Stimulated activated CD4-positive, alpha-beta T cell treated with anti-CD3 and anti-CD28 coated beads, Interleukin-2, amount 100 ng/mL, for 24 hours (primary cell): ENCODE measurements at places on chromosomes 1 and 21.

DNA sequence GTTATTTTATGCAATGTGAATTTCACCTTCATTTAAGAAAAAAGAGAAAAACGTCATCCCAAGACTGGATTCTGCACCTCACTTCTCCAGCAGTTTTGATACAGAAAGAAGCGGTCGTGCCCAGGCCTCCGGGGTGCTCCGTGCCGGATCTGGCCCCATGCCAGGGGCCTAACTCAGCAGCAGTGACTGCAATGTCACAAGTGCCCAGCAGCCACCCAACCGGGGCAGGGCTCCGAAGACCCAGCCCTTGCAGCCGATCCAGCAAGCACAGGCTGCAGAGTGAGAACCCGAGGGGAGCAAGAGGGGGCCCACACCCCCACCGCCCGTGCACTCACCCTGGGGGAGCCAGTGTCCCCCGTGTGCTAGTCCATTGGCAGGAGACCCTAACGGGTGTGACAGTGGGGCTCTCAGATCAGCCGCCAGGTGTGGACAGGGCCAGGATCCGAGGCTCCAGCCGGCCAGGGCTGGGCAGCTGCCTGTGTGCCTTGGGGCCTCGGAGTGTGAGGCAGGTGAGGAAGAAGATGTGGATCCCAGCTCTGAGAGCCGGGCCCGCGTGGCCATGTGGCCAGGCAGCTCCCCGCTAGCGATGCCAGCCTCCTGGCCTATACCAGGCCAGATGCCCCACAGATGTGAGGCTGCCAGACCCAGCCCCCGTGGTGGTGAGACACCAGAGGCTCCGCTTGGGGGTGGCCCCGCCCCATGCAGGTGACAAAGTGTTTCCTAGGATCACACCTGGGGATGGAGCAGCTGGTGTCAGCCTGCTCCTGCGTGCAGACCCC lies 60.6 kb downstream of the MEGF6 start:
- no peak for DNase-seq

GRCh38 chr1:199612976-199613774 lies 414.3 kb upstream of the NR5A2 start:
- DNase-seq = no peak

GRCh38 chr1:206495493-206496046 lies 11.8 kb upstream of the RASSF5 start:
- DNase-seq = no peak

DNA sequence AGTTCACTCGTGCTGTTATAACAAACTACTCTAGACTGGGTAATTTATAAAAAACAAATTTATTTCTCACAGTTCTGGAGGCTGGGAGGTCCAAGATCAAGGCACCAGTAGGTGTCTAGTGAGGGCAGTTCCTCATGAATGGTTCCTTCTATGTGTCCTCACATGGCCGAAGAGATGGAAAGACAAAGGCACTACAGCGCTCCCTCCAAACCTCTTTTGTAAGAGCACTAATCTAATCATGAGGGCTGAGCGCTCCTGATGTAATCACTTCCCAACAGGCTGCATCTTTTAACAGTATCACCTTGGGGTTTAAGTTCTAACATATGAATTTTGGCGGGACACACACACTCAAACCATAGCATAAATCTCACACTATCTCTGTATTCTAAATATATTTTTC lies 54.0 kb upstream of the KANK4 start:
- no peak for DNase-seq

- DNase-seq = no peak
These were observed 70.9 kb downstream of the RRAGC start for GRCh38 chr1:38788341-38789336.

GRCh38 chr1:154420961-154421924 lies 16.1 kb downstream of the IL6R start:
- no peak for DNase-seq

DNA sequence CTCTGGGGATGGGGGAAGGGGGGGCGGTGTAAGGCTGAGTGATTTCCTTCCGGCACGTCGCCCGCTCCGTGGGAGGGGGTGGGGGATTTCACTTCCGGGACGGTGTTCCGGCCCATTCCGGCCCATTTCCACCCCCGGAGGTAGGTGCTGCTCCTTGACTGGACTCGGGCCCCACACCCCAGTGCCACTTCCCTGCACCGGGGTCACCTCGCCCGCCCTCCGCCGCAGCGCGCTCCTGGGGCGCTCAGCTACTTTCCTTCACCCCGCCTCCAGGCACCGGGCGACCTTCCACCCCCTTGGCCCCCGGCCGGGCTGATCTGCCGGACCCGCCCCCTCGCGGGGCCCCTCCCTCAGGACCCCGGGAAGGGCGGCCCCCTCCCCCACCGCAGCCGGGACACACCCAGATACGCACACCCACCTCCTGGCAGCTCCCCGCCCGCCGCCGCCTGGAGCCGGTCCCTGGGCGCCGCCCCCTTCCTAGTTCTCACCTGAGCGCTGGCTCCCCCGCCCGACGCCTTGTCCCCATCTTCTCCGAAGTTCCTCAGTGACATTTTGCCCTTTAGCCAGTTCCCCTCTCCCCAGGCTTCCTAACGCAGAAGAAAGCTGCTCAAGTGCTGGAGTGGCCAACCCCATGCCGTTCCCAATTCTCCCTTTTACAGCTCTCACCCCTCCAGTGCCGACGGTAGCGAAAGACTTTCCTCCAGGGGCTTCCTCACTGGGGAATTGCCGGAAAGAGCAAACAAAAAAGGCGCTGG lies at the start of gene ZBTB37:
Gene ZBTB37, plus strand, starts transcription at position 115 of the 755 bp plus-strand sequence. CDS start 1,846 bp downstream, outside the sequence.
- DNase-seq = peak; percentile 97

- no peak for DNase-seq
These were observed 497.3 kb downstream of the NEGR1 start for GRCh38 chr1:71785000-71785399.

- peak; percentile 37 for DNase-seq
These were observed 876 bp upstream of the CATSPERE start for GRCh38 chr1:244460197-244460596.

DNA sequence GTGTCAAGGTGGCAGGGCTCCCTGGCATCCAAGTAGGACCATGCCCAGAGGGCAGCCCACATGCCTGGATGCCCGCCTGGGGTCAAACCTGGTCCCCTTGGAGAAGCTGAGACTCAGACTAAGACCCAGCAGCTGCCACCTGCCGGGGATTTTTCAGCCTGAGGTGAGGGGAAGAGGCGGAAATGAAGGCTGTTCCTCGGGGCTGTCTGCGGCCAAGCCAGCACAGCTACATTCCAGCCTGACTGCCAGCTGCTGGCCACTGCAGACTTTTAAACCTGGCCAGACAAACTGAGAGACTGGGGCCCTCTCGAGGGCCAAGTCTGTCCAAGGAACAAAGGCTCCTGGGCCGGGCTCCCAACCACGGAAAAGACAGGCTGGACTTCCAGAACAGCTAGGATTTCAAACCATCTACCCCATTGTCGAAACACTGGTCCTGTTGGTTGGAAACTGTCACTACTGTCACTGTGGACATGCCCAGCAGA lies 21.9 kb upstream of the PLEKHG5 start:
- no peak for DNase-seq

- DNase-seq = no peak
These were observed 23.4 kb upstream of the PTP4A2 start for GRCh38 chr1:31961536-31961935.

- DNase-seq = no peak
These were observed 117.1 kb upstream of the IPO9 start for GRCh38 chr1:201711811-201712210.

GRCh38 chr21:14675774-14676530 lies 129.8 kb upstream of the SAMSN1 start:
- DNase-seq = no peak

DNA sequence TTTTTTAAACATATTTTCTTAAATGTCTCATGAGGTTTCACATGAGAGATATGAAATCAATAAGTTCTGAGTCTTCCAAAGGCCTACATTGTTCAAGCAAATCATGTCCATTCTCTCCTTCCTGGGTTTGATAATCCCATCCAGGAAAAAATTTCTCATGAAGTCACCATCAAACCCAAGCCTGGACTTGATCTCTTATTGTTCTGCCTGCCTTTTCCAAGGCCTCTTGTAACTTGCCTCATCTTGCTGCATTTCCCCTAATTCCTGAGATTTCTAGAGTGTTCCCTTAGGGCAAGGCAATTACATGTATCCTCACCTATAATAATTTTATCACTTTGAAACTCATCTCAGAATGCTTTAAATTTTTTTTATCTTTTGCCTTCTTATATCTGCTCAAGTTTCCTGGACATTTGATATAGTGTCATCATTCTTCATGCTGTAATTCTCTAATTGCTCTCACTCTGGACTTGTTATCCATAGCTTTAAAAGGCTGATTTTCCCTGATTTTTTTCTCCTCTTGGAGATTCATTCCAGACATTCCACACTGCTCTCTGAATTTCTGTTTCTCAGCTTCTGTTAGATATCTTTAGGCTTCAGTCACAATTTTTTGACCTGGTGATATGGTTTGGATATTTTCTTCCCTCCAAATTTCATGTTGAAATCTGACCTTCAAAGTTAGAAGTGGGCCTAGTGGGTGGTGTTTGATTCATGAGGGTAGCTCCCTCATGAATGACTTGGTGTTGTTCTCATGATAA lies 126.4 kb downstream of the LRRC7 start:
- no peak for DNase-seq

DNA sequence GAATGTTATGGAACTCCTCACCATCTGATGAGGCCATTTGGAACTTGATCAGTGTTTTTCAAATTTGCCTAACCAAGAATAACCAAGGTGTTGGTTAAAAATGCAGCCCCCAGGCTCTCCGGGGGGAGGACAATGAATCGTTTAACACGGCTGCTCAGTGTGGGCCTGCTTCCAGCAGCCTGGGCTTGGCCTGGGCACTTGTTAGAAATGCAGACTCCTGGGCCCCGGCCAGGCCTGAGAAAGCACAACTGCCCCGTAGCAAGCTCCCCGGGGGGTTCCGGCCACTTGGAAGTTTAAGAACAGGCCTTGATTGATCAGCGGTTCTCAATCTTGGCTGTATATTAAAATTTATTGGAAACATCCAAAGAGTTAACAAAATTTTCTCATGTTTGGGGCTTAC lies 22.8 kb upstream of the C2CD2 start:
- DNase-seq = no peak

DNA sequence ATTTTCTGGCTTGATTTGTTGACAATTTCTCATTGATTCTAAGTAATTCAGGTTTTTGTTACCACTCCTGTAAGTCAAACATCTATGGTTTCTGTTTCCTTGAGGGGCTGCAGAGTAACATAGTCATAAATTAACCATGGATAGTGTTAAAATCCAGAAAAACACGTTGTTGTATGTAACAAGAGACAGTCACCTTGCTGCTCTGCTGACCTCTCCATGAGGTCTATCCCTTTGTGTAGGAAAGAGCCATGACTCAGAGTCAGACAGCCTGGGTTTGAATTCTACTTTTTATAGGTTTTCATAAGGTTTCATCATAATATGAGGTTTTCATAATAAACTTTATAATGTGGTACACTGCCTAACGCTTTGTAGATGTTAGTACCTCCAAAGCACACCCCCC lies 27.6 kb upstream of the NBL1 start:
- no peak for DNase-seq

DNA sequence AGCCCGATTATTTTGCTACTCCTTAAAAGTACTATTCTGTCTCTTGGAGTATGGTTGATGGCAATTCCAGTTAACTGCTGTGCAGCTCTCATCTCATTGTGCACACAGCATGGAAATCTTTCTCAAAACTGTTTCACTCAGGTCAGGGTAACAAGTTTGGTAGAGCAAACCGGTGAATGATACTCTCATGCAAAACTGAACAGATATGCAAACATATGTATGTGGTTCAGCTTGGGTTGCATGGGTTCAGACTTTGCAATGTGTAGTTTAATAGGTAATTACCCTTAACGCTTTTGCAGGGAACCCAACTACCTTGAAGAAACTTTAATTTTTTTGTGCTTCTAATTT lies 2.2 kb downstream of the GADD45A start:
- DNase-seq = no peak

GRCh38 chr21:16342932-16343331 lies 613.1 kb downstream of the USP25 start:
- DNase-seq = no peak

DNA sequence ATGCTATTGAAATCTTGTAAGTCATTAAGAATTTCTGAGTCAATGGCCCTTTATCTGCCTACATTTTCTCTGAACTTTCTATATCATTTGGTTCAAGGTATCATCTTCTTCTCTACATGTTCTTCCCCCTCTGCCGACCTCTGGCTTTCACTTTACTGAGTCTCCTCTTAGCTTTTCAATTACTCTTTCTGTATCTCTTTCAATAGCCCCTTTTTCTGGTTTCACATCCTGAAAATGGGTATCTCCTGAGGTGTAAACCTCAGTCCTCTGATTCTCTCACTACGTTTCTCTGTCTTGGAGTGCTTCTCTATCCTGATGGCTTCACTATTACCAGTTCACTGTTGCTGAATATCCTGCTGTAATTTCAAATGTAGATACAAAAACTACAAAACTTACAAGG lies 98.9 kb downstream of the LYST start:
- DNase-seq = no peak

- DNase-seq = no peak
These were observed 381.9 kb upstream of the PBX1 start for GRCh38 chr1:164177118-164177517.

DNA sequence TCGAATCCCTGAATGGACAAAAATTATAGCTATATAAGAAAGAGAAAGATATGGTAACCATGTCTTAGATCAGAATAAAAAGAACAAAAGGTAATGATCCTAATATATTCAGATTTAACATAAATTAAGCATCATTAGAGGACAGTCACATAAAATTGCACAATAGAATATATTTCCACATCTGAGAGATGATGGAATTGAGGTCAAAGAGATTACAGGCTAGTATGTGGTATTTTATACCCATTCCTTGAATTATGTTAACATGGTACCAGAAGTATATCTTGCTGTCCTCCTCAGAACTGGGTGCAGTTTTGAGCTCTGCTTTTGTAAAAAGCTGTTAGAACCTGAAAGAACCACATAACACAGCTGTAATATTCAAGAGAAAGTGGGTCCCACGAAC lies 245.6 kb upstream of the HOOK1 start:
- no peak for DNase-seq

DNA sequence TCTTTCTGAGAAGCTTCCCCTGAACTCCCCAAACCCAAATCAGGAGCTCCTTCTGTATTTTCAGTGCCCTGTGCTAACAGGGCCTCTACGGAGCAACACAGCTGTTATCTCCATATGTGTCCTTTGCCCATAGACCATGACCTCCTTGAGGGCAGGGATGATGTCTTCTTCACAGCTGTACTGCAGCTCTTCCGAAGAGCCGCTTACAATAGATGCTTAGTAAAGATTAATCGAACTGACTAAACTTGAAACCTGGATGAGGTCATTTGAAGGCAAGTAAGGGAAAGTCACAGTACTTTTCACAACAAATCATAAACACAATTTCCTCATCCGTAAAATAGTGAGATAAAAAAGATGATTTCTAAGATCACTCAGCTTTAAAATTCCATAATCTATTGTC lies 4.4 kb upstream of the KCNN3 start:
- no peak for DNase-seq

- peak; percentile 11 for DNase-seq
These were observed 30.7 kb downstream of the ALPL start for GRCh38 chr1:21539933-21540332.

- no peak for DNase-seq
These were observed 12.3 kb upstream of the CTNNBIP1 start for GRCh38 chr1:9922342-9922741.

GRCh38 chr1:10033359-10033845 lies 644 bp downstream of the UBE4B start:
- peak; percentile 45 for DNase-seq

- DNase-seq = no peak
These were observed 9.8 kb downstream of the PLEKHO1 start for GRCh38 chr1:150159550-150159949.
